M059J (cell line): ENCODE measurements at places on chromosomes 12 and 14.

- peak; percentile 70 for DNase-seq
Measured at GRCh38 chr12:42564556-42564955, 25.0 kb downstream of the PRICKLE1 start.

- DNase-seq = no peak
Measured at GRCh38 chr12:62044450-62045135, 215.6 kb upstream of the USP15 start.

GRCh38 chr12:94255006-94255405 is 106.6 kb downstream of the PLXNC1 start:
- no peak for DNase-seq

- peak; percentile 81 for DNase-seq
Measured at GRCh38 chr14:94120667-94121340, 8.6 kb downstream of the IFI27L2 start.

DNA sequence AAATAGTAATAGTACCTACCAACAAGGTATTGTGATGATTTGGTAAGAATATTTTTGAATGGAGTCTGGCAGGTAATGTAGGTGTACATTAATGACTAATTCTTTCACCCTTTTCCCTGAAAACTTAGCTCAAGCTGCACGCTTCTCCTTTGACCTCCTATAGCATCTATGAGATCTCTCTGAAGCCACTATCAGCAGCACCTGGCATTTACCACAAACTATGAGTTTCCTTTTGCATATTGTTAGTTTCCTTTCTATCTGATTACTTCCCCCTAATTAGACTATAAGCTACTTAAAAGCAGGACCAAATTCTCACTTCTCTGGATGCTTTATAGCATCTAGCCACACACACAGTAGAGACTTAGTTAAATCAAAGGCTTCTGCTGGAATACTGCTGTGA is 48.1 kb downstream of the SLC8A3 start:
- DNase-seq = no peak

- DNase-seq = peak; percentile 77
Measured at GRCh38 chr14:80584744-80585505, 356.6 kb downstream of the CEP128 start.

- DNase-seq = no peak
Measured at GRCh38 chr14:71410578-71411284, 503.5 kb downstream of the PCNX1 start.

GRCh38 chr12:113727651-113728061 is 238.5 kb downstream of the RBM19 start:
- DNase-seq = peak; percentile 64

GRCh38 chr12:108806346-108806745 is 51.0 kb downstream of the SSH1 start:
- no peak for DNase-seq

DNA sequence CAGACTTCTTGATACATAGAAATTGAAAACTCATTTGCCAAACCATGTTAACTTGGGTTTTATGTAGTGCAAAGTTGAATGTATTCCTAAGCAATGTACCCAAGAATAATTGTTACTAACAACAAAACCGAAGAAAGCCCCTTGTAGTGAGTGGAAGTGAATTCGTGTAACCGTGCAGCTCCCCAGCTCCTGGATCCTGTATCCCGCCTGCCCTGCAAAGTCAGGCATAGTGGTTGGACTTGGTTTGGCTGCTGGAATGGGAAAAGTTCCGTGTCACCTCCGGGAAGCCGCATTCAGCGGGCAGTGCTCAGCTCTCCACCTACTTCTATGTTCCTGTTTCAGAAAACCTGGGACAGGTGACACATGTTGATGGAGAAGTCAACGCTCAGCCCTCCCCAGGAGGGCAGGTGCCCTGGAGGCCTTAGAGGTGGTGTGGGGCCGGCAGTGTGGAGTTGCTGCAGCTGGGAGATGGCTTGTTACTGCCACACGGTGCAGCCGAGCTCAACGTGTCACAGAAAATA is 29.2 kb upstream of the C14orf180 start:
- no peak for DNase-seq

DNA sequence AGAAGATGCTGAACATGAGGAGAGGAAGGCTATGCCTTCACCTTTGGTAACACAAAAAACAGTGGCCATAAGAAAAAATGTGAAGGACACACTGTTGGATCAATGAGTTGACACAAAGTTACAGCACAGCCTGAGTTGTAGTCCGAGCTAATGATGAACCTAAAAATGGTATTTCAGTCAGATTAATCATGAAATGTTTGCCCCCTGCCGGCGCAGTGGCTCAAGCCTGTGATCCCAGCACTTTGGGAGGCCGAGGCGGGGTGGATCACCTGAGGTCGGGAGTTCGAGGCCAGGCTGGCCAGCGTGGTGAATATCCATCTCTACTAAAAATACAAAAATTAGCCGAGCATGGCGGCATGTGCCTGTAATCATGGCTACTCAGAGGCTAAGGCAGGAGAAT is 1.3 kb upstream of the CAPRIN2 start:
- no peak for DNase-seq

GRCh38 chr12:6883683-6884082 is 10.6 kb upstream of the SPSB2 start:
- no peak for DNase-seq

GRCh38 chr12:111209811-111210210 is 159.1 kb downstream of the PHETA1 start:
- DNase-seq = no peak

DNA sequence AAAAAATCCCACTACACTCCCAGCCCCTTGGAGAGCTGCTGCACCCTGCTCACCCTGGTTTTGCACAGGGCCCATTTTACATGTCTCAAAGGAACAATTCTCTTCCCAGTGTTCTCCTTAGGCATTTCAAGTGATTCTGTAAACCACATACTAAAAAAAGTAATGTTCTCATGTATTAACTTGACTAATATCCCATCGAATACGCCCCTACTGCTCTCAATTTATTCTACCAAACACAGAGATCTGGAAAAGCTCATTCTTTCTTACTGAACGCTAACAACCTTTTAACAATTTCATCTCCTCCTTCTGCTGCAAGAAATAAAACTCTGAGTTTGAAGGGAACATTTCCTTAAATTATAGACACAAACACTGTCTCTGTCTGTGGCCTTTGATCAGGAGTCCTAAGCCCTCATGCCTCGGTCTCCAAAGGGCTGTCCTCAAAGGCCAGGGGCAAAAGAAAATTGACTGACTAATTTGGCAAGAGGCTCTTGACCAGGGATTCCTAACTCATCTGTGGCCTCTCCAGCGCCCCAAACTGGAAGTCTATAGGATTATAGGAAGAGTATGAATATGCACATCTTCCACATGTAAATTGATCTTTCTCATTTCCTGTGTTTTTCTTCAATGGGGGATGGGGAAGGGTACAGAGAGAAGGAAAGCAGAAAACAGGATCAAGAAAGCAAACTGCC is 17.1 kb upstream of the TSPAN11 start:
- DNase-seq = no peak

DNA sequence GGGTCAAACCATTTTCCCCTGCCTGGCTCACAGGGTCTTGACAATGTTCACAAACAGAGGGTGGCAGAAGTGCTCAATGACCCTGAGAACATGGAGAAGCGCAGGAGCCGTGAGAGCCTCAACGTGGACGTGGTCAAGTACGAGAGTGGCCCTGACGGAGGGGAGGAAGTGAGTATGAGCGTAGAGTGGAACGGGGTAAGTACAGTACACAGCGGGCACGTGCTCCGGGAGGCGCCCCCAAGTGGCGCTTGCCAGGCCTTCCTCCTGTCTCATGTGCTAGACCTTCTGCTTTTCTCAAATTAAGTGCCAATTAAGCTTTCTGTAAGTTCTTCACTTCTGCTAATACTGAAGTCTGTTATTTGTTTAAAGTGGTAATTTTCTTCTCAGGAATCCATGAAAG is 35.9 kb downstream of the XRCC3 start:
- DNase-seq = no peak

DNA sequence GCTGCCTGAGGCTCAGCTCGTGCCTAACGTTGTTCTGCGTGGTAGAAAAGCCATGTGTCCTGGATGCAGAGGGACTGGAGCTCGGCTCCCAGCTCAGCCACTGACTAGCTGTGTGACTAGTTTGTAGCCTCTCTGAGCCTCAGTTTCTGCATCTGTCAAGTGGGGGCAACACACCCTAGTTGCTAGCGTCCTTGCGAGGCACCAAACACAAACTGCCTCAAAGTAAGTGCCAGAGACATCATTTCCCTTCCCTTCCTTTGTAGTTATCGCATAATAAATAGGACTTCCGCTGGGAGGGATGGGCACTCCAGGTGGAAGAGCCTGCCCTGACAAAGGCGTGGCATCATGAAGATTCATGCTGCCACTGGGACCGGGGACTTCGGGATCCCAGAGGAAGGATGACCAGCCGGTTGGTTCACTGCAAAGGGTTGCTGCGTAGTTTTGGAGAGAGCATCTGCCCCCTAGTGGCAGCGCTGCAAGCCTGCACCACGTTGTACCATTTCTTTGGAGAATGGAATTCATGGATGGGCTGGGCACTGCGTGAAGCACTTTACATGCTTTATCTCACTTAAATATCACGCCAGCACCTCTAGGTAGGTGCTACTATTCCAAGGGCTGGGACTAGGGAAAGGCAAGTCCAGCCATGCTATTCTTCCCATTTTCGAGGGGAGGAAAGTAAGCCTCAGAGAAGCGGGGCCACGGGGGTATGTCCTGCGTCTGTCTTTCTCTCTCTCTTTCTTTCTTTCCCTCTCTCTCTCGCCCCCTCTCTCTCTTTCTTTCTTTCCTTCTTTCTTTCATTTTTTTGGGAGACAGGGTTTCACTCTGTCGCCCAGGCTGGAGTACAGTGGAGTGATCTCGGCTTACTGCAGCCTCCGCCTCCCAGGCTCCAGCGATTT is 4.6 kb downstream of the CCDC197 start:
- DNase-seq = peak; percentile 55

DNA sequence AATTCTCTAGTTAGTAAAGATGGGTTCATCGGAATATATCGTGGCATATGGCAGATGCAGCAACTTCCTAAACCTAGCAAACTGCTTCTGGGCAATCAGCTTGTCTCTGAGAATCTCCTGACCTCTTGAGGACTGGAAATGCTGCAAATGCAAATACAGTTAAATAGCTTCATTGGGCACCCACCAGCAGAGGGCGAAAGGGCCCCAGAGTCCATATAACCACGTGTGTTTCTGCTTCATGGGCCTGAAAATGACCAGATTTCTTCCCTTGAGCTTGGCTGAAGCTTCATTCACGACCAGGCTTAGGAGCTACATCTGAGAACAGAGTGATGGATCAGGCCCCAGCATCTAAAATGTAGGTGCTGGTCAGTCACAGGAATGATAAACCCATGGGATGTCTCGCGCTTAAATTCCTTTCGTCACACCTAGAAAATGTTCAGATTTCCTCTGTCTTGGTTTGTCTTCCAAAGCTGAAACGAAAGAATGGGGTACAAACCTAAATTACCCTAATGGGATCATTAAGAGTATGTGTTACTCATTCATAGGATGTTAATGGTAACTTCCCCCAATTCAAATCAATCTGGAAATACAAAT is 1482.5 kb upstream of the TMEM132C start:
- DNase-seq = peak; percentile 43

DNA sequence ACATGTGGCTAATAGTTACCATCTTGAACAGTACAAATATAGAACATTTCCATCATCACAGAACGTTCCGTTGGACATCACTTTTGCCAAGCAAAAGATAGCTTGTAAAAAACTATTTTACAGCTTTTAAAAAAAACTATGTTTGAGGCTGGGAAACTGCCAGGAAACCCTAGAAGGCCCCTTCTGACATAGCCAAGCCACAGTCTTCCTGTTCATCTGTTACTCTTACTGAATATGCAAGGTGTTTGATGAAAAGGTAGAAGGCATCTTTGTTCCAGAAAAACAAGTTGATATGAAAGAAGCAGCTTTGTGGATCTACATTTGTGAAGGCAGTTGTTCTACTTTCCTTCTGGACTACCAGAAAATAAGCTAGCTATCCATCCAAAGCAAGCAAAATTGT is 23.6 kb upstream of the WNK1 start:
- no peak for DNase-seq

GRCh38 chr14:92794547-92794941 is 439 bp downstream of the GOLGA5 start:
- DNase-seq = peak; percentile 11

- DNase-seq = no peak
Measured at GRCh38 chr14:92430686-92431085, 82.9 kb upstream of the RIN3 start.

DNA sequence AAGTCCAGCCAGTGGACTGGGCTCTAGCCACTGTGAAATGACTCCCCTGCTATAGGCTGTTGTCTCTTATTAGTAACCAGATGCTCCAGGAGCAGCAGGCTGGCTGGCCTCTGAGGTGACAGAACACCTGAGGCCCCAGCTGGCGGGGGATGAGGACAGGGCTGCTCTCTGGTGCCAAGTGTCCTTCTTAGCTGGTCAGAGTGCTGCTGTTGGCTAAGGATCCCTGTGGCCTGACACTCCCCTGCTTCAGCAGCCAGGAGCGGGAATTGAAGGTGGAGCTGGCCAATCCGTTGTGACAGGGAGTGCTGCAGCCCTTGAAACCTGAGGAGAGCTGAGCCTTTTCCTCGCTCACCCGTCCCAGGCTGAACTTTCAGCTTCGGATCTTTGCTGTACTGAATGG is 30.7 kb downstream of the TMEM229B start:
- DNase-seq = peak; percentile 54

- no peak for DNase-seq
Measured at GRCh38 chr12:52531566-52532300, 11.5 kb upstream of the KRT5 start.

DNA sequence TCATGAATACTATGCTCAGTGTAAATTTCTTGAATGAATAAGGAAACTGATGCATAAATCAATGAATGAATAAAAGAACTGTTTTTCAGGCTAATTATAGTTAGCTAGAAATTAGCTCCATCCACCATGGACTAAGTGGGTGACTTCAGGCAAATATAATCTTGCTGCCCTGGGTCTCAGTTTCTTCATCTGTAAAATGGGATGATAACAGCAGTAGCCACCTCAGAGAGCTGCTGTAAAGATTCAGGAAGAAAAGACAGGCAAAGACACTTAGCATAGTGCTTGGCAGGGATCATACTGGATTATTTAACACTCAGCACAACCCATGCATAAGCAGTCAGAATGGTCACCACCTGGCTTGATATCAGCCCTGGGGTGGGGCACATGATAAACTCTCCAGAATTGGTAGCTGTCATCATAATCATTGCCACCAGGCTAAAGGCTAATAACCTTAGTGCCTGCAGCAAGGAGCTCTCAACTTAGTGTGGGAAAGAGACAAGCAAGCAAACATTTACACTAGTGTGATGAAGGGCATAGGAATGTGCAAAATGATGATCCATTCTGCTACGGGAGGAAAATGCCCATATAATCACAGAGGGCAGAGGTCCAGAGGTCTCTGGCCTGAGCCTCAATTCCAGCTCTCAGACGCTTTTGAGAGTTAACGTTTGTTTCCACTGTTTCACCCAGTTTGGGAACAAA is 234.7 kb upstream of the TBX3 start:
- DNase-seq = peak; percentile 98

GRCh38 chr12:104360157-104360556 is 56.6 kb downstream of the EID3 start:
- peak; percentile 33 for DNase-seq

- no peak for DNase-seq
Measured at GRCh38 chr12:2834581-2835491, at the start of gene NRIP2. TSS of gene NRIP2 (minus strand) at chr12:2835035. CDS start at chr12:2834983, 52 bp downstream.
